Bronchial epithelial cell (primary cell): ENCODE measurements at places on chromosomes 5 and 9.

DNA sequence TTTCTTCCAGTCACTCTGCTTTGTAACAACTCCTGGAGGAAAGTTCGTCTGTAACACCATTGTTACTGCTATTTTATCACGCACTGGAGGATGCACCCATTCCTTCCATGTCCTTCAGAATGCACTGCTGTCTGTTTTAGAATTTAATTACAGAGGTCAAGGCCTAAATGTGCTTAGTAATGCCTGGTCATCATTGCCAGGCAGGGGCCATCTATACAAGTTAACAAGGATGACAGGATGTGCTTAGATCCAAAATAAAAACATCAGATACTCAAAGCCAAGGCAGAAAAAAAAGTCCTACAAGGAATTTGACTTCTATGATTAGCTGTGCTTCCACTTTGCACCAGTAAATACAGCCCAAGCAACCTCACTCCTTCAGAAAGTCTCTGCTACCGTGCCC is 371.4 kb downstream of the SEMA5A start:
- DNase-seq = no peak

DNA sequence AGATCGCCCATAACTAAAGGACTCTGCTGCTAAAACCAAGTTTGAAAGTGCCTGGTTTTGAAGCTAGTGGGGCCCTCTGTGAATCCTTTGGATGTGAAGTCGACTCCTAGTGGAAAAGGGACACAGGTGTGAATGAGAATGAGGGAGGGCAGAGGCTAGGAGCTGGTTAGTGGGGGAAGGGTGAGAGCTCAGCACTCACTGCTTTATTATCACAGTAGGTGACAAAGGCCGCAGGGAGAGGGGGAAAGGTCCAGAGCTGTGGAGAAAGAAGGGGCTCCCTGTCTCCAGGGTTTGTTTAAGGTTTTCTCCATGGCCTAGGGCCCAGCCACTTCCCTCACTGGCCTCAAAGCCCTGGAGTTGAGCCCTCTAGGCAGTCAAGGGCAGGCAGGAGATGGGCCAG is 3.5 kb downstream of the HDHD3 start:
- no peak for DNase-seq

DNA sequence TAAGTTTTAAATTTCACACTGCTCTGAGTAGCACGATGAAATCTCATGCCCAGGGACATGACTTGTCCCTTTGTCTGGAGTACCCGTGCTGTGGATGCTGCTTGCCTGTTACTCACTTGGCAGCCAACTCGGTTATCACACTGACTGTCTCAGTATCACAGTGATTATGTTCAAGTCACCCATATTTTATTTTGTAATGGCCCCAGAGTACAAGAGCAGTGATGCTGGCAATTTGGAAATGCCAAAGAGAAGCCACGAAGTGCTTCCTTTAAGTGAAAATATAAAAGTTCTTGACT is 22.8 kb upstream of the SCGB3A2 start:
- DNase-seq = peak; percentile 19

- peak; percentile 90 for DNase-seq
Observed at GRCh38 chr9:97703437-97704344, 6.6 kb upstream of the XPA start.

- no peak for DNase-seq
Observed at GRCh38 chr5:173954671-173955521, 34.1 kb upstream of the C5orf47 start.

DNA sequence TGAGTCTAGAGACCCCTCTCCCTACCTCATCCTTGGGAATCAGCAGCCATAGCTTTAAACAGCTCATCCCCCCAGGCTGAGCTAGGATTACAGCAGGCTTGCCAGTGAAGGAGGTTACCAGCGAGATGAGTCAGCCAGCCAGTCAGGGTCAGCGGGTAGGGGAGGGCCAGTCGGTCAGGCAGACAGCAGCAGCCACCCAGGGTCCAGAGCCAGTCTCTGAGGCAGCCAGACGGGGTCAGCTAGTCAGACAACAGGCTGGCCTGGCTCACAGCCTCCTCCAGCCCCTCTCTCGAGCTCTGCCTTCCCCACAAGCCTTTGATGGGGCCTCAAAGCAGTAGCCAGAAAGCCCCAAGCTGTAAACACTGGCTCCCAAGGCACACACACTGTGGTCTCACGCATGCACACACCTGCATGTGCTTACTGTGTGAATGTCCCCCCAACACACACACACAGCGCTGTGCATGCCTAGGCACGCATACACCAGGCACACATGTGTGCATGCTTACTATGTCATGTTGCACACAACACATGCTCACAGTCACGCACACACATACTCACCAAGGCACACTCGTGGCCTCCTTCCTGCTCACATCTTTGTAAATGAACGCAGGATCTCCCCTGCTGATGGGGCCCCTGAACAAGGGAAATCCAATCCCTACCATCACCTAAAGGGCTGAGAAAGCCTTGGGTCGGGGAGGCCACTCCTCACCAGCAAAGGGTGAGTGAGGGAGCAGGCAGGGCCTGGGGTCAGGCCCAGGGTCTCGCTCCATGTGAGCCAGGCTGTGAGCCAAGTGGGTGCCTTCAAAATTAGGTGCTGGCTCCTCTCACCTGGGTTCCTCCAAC is 28.2 kb upstream of the CPLX2 start:
- peak; percentile 22 for DNase-seq

- DNase-seq = no peak
Observed at GRCh38 chr5:127419683-127420257, 97.7 kb upstream of the PRRC1 start.
